ENCODE measurements at places on chromosomes 2 and 18.

- peak; percentile 34 for DNase-seq
Observed at GRCh38 chr2:127105656-127106456, 1.1 kb downstream of the BIN1 start.

GRCh38 chr18:5851998-5852397, 43.3 kb downstream of the TMEM200C start:
- DNase-seq, result no peak

GRCh38 chr2:208352644-208353567, 53.7 kb upstream of the PTH2R start:
- no peak for DNase-seq

DNA sequence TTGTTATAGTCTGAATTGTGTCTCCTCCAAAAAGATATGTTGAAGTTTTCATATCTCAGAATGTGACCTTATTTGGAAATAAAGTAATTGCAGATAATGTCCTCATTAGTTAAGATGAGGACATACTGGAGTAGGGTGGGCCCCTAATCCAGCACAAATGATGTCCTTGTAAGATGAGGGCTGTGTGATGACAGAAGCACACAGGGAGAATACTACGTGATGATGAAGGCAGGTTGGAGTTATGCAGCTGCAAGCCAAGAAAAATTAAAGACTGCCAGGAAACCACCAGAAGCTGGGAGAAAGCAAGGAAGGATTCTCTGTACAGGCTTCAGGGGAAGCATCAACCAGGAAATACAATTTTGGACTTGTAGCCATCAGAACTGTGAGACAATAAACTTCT, 58.3 kb upstream of the PNPT1 start:
- DNase-seq, result no peak

GRCh38 chr2:152489364-152489763, 154.4 kb downstream of the FMNL2 start:
- no peak for DNase-seq

Measured in transverse colon (tissue), 4 donors.